ENCODE measurements at places on chromosomes 7 and 10.

GRCh38 chr7:93719546-93719945 is 145.0 kb upstream of the CALCR start:
- DNase-seq: no peak

DNA sequence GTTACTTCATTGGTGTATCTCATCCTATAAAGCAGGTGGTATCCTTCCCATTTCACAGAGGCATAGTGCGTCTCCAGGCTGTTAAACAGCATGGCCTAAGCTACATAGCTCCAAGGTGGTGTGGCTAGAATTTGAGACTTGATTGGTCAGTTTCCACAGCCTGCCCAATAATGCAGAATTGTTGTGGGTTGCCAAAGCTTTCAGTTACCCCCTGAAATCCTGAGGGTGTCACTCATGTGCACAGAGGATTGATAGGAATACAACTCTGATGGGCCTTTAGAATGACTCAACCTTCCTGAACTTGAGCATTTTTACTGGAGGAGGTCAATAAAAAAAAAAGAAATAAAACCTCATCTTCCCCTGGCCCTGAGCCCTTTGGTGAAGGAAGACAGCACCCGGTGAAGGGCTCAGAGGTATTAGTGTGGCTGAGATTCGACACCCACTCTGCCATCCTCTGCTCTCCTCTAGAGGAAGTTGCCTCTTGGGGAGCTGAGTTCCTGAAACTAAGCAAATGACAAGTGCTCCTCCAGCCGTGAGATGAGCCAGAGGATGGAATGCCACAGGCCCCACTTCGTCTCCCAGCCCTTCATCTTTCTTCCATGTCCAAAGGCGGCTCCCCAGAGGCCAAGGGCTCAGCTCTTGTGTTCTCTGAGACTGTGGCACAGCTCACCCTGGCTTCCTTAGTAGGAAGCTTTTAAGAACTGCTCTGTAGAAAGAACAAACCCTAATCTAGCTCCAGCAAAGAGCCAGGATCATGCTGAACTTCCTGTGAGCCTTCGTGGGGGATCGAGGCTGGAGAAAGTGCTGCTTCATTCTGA is 1.0 kb downstream of the ACSL5 start:
- DNase-seq: no peak

DNA sequence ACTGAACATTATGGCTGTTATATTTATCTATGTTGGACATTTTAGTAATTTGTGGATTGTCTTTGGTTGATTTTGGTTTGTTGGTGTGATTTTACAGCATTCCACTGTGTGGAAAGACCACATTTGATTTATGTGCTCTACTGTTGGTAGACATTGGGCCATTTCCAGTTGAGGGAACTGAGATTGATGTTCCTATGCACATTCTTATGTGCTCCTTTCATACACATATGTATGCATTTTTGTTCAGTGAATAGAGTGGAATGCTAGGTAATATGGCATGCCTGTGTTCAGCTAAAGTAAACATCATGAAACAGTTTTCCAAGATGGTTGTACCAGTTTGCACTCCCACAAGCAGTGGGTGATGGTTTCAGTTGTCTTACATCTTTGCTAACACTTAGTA is 15.1 kb downstream of the CACNB2 start:
- DNase-seq: no peak

DNA sequence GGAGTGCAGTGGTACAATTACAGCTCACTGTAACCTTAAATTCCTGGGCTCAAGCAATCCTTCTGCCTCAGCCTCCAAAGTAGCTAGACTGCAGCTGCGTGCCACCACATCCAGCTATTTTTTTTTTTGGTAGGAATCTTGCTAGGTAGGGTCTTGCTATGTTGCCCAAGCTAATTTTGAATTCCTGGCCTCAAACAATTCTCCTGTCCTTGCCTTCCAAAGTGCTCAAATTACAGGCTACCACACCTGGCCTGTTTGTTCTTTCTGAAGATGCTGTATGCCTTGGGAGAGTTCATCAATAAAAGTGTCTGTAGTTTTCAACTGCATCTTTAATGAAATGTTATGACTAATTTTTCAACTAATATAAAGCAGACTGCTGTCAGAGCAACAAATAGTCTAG is 452 bp downstream of the SAMD9 start:
- no peak for DNase-seq

- DNase-seq: no peak
Observed at GRCh38 chr7:113440173-113440572, 321.8 kb upstream of the SMIM30 start.

DNA sequence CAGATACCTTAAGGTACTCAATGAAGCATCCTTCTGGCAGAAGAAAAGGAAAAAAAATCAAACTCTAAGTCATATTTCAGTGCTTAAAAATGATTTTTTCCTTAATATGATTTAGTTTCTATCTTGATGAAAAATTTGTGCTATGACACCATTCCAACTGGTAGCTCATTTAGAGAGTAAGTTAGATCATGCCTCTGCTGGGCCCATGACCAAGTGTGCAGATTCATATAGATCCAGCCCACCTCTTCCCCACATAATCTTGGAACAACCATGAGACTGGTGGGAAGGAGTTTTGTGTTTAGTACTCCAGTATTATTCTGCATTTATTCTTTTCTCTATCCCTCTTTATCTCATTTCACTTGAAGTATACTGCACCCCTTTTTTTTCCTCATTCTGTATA is 908.3 kb downstream of the KCNMA1 start:
- no peak for DNase-seq

GRCh38 chr10:43252783-43253341 is 14.0 kb downstream of the RASGEF1A start:
- no peak for DNase-seq

DNA sequence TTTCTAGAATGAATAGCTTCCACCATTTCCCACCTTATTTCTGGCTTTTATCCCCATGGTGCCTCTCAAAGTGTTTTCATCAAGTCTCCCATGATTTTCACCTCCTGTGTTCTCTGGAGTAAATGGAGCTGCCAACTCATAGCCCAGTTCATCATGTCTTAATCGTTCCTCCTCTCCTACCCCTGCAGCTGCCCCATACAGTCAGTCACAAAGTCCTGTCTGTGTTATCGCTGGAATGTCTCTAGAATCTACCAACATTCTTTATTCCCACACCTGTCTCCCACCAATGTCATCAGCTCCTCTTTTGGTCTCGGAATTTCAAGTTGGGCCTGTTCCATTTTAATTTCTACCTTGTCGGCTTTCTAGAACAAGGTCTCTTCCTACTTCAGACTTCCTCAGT is 178.9 kb downstream of the MLLT10 start:
- DNase-seq: no peak

GRCh38 chr7:155257482-155258225 is 40.0 kb upstream of the INSIG1 start:
- no peak for DNase-seq

DNA sequence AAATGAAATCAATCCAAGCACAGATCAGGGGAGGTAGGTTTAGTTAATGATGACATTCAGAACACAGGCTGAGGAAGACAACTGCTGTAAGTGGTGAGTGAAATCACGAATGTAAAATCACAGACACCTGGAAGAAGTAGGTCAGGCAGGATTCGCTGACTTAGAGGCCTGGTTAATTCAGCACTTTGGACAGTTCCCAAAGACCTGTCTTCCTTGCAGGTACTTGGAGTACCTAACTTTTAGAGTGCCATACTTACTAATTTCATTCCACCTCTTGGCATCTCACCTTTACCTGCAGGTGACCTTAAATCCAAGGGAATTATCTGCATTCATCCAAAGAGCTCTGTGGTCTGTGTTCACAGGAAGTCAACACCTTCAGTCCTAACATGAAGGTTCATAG is 822.3 kb downstream of the PHTF2 start:
- DNase-seq: no peak

- no peak for DNase-seq
Observed at GRCh38 chr10:76939933-76940468, 697.6 kb downstream of the KCNMA1 start.

GRCh38 chr7:1733206-1733907 is 63.3 kb downstream of the ELFN1 start:
- no peak for DNase-seq

GRCh38 chr10:69328380-69328735 is 50.1 kb downstream of the HK1 start:
- DNase-seq: no peak

DNA sequence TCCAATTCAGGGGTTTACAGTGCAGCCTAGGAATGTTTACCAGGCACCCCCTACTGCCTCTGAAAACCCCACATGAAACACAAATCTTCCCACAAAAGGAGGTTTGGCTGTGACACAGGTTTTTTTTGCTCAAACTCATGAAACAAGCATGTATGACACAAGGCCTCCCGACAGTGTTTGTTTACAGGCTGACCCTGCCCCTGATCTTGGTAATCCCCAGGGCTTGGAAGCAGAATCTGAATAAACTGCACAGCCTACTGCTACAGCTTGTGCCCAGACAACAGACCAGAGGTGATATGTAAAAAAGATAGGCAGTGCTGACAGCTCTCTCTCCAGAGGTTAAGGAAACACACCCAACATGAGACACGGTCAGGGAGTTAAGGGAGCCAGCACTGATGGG is 184.2 kb downstream of the KMT2E start:
- DNase-seq: no peak

DNA sequence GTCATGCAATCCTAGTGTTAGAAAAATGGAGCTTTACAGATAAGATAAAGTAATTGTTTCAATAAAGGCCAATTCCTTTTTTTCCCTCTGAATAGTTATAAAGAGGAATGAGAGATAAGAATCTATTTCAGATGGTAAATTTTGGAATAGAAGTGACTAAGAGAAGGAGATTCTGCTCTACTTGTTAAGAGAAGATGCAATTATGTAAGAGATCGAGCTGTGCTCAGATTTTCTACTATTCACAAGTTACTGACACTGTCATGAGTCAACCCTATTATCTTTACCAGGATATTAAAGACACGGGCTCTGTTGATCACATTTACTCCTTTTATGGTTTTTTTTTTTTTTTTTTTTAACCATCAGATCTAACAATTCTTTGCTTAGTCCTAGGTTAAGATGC is 511.3 kb downstream of the ARL4A start:
- no peak for DNase-seq

DNA sequence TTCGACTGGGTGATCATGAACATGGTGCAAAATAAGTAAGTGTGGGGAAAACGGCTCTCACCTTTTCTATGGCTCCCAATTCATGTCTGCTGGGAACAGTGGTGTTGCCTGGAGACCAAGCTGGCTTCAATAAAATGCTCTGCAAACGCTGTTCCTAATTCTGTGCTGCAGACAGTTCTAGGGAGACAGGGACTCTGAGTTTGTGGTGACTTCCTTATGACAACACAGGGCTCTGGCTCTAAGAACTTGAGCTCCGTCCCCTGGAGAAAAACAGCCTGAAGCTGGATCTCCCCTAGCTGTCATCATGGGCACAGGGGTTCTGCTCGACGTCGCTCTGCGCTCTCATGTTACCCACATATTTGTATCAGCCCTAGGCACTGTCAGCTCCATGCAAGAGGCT is 61.0 kb upstream of the INSYN2A start:
- no peak for DNase-seq

DNA sequence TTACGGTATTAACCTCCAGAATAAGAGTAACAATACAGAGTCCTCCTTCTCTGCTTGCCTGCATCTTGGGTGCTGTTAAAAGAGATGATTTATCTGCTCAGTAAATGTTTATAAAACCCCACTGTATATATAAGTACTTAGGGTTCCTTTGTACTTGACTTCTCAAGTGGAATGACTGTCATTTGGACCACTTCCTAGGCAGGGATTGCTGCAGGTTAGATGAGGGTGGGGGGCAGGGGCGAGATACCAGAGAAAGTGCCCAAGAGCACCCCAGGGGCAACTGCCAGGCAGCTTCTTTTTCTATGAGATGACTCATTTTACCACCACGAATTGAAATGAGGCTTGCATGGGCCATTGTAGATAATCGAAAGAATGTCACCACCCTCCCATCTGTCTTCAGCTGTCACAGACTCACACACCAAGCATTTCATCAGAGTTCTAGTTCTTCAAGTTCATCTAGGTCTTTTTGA is 421.9 kb upstream of the GALNT17 start:
- DNase-seq: no peak

DNA sequence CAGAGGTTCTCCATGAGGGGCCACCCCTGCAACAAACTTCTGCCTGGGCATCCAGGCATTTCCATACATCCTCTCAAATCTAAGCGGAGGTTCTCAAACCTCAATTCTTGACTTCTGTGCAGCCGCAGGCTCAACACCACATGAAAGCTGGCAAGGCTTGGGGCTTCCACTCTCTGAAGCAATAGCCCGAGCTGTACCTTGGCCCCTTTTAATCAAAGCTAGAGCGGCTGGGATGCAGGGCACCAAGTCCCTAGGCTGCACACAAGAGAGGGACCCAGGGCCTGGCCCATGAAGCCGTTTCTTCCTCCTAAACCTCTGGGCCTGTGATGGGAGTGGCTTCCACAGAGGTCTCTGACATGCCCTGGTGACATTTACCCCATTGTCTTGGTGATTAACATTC is 43.8 kb downstream of the CDHR3 start:
- no peak for DNase-seq

- DNase-seq: no peak
Observed at GRCh38 chr10:115844591-115844990, 428.4 kb downstream of the GFRA1 start.

DNA sequence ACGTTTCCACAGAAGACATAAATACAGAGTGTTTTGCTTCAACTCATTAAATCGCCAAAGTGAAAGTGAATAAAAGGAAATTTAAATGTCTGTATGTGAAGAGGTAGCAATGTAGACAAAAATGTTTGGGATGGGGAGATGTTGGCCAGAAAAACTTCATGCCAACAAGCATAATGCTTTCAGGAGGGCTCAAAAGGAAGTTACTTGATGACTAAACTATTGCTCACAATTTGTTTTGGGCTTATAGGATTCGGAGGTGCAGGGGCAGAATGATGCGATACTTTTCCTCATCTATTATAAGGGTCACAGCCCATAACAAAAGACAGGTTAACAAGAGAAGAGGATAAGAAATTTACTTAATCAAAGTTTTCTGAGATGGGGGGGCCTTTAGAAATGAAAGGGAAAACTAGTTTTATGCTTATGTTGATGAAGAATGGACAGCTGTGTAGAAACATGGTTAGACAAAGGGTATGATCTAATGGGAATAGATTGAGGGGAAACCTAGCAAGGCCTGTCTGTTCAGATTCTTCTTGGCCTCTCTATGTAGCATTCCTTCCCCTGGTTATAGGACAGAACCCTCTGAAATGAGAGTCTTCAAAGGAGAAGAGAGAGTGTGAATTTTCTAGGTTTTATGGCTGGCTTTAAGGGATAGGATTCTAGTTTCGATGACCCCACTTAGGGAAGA is 898.6 kb downstream of the LRMDA start:
- no peak for DNase-seq

- no peak for DNase-seq
Observed at GRCh38 chr7:154744861-154745258, 258.1 kb downstream of the PAXIP1 start.

Measured in stimulated activated CD8-positive, alpha-beta memory T cell treated with anti-CD3 and anti-CD28 coated beads, Interleukin-2, amount 100 ng/mL, for 48 hours (primary cell).